WTC11 (cell line): ENCODE measurements at places on chromosomes 3 and 15. TPM values are rescaled to one million over a fixed set of nuclear protein-coding genes. Genes with fewer than 3 reads are reported as not detected.

- DNase-seq = peak; percentile 89
Observed at GRCh38 chr15:43800286-43801141, at the start of gene HYPK. TSS of gene HYPK (plus strand) at chr15:43800599. CDS start at chr15:43800623, 24 bp downstream.

- DNase-seq = no peak
Observed at GRCh38 chr15:29040370-29040751, 154.6 kb downstream of the APBA2 start.

- no peak for DNase-seq
Observed at GRCh38 chr15:80274554-80274953, 22.5 kb upstream of the CTXND1 start.

DNA sequence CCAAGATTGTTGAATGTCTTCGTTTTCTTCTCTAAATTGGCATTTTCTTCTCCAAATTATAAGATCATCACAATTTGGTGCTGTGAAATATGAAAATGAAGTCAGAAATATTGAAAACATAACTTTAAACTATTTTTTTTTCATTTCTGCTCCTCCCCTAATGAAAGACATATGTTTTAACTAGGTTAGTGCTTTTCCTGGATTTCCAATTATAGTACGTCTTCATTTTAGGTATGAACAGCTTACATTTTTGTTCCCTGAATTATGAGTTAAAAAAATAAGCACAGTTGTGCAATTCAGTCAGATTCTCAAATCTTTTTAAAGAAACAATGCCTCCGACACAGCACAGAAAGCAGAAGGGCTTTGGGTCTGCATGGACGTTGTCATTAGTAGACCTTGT, 83.5 kb upstream of the CFAP20DC start:
- no peak for DNase-seq

DNA sequence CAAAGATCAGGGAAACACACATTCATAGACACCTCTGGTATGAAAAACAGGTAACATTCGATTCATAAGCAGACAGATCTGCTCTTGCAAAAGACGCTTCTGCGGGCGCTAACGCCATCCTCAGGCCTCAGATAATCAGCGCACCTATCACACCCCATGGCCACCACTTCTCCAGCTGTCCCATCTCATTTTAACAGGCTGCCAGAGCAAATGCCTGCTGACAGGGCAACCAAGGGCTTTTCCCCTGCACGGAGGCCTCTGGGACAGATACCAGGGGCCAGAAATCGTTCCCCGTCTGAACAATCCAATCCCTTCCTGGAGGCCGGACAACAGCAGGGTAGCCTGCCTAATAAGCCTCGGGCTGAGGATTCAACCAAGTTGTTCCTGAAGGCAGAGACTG, 15.2 kb downstream of the ABCC5 start:
- no peak for DNase-seq

DNA sequence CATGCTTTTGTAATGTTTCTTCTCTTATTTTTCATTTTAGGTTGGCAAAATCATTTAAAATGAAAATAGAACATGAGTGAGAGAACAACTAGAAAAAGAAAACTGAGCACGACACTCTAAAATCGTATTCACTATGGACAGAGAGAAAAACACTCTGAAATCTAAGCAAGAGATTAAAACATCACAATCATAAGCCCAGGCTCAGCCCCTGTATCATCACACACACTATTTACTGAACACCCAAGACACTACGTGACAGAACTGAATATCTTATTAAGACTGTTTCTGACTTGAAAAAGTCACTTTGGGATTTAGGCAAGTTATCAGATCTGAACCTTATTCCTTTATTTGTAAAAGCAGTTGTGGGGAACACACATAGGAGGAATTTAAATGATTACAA, 82.6 kb upstream of the PLXND1 start:
- DNase-seq = no peak

- no peak for DNase-seq
Observed at GRCh38 chr3:98782824-98783500, 19.8 kb downstream of the ST3GAL6 start.

DNA sequence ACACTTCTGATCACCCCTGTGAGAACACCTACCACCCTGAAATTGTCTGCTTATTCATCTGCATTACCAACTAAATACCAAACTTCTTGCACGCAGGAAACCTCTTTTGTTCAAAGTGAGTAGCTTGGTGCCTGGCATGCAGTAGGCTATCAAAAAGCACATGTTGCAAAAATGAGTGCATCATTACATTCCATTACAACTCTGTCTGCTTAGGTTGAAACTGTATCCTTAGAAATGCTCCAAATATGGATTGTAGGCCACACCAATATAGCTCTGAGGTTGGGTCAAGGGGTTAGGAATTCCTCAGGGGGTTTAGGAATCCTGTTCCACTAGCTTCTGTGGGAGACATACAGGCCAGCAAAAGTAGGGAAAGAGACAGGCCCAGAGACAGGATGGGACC, 107.2 kb downstream of the THRB start:
- DNase-seq = no peak

- no peak for DNase-seq
Observed at GRCh38 chr3:150733936-150734794, 28.8 kb downstream of the SIAH2 start.

GRCh38 chr3:86563400-86563970, 427.5 kb downstream of the VGLL3 start:
- DNase-seq = no peak

DNA sequence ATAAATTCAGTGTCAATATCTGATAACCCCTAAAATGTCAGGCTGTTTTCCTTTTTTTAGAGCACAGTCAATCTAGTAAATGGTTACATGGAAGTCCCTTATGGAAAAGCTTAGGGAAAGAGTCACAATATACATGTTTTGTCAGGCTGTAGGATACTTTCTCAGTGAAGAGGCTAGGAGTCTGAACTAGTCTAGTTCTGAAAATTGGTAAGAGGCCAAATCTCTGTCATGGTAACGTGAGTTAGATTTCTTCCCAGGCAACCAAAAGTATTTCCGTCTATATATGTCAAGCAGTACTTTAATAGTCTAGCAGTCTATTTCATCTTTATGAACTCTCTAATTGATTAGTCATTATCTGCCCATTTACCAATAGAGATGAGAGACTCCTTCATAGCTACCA, 215.9 kb upstream of the LRRC3B start:
- no peak for DNase-seq

DNA sequence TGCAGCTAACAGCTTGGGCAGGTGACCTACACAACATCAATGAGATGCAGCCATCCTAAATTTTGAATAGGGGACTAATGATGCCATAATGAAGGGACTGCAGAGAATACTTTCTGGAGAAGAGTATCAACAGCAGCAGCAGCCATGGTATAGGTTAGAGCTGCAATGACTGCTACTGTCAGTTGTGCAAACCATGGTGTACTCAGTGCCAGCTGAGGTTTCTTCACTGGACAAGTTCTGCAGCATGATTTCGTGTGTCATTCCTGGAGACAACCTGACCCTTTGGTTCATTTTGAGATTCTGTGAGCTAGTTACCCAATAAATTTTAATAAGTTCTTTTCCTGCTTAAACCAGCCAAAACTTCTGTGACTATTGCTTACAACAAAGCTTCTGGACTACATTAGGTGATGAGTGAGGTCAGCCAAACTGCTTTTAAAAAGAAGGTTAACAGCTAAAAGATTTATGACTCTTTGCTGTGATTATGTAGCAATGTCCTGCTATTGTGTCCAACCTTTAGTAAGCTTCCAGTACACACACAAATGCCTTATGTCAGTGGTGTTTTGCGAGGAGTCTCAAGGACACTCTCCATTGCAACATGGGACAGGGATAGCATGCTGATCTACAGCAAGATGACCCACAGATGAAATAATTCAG, 4.8 kb upstream of the DAZL start:
- no peak for DNase-seq

DNA sequence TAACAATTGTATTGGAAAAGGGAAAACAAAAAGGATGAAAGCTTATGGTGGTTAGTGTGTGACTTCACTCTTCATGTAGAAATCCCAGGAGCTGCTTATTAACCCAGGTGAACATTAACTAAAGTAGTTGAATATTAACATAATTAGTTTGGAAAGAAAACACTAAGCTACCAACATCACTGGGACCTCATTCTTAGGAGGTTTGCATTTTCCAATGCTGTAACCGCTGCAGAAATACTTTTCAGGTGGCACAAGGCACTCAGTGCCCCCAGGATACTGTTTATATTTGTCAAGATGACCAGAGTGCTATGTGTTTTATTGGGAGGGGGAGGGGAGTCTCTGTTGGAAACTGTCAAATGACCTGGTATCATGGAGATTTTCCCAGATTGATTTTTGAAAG, 25.9 kb upstream of the VILL start:
- no peak for DNase-seq

- no peak for DNase-seq
Observed at GRCh38 chr3:10985181-10985580, 7.4 kb upstream of the SLC6A1 start.

- no peak for DNase-seq
Observed at GRCh38 chr15:47675735-47676134, 41.6 kb upstream of the SEMA6D start.

- DNase-seq = no peak
Observed at GRCh38 chr3:129252748-129253147, 3.3 kb downstream of the COPG1 start.

GRCh38 chr15:25183581-25184251, 228.9 kb downstream of the SNRPN start:
- DNase-seq = no peak

- DNase-seq = no peak
Observed at GRCh38 chr3:177345973-177346503, 148.8 kb upstream of the TBL1XR1 start.

GRCh38 chr15:78968539-78969271, 23.9 kb upstream of the CTSH start:
- DNase-seq = no peak

DNA sequence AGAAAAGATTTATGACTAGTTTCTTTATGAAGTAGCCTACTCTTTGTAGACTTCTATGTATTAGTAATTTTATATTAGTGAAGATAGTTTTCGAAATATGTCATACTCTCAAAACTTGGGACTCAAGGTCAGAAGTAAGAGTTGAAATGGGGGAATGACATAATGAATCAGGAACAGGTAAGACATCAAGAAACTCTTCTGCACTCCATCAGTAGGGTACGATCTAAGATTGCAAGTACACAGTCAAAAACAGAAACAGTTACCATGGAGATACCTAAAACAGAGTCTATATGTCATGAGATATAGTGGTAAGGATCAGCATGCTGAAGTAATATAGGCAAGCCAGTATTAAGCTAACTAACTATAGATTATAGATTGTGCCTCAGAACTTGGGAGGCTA, 187.0 kb upstream of the MLF1 start:
- DNase-seq = no peak

GRCh38 chr3:126305427-126305826, 51.8 kb downstream of the KLF15 start:
- DNase-seq = no peak

DNA sequence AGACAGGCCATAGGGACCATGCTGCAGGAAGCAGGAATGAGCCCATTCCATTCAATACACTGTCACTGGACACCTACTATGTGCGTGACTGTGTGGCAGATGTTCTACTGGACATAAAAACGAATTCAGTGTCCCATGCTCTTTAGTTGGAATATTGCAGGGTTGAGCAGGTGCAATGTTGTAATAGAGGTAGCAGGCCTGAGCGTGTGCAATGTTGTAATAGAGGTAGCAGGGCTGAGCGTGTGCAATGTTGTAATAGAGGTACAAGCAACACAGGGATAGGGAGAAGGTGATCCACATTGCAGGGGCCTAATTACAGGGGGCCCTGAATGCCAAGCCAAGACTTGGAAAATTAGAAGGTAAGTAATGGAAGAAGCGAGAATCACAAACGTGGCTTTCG, 261.4 kb upstream of the HES1 start:
- no peak for DNase-seq

- no peak for DNase-seq
Observed at GRCh38 chr15:94395640-94396039, 164.3 kb downstream of the MCTP2 start.

DNA sequence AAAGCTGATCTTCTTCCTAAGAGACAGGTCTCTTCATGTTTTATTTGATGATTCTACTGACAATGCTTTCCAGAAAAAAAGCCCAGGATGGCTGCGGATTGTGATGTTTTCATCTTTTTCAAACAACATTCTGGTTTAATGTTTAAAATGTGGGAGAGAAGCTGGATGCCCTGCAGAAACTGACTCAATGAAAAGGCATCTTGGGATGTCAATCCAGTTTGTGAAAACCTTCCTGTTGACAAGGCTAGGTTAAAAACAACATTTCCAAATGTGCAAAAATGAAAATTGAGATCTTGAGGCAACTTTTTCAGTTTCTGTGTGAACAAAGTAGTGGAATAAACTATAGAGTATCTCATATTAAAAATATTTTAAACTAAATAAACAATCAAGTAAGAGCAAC, 156.0 kb upstream of the MRPL3 start:
- no peak for DNase-seq

GRCh38 chr3:193761969-193762368, 169.0 kb downstream of the OPA1 start:
- DNase-seq = no peak

DNA sequence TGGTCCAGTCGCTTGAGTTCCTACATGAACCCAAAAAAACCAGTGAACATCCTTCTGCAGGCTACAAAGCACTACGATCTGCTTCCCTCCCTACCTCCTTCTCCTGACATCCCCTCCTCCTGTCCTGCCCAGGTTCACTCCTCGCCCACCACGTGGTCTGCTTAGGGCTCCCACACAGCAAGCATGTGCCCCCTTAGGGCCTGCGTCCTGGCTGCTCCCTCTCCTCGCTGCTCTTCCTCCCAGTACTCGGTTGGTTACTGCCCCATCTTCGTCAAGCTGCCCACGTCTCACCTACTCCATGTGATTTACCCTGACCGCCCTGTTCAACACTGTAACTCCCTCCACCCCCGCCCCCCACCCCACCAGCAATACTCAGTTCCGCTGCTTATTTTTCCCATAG, 20.8 kb upstream of the ATP13A3 start:
- DNase-seq = no peak

DNA sequence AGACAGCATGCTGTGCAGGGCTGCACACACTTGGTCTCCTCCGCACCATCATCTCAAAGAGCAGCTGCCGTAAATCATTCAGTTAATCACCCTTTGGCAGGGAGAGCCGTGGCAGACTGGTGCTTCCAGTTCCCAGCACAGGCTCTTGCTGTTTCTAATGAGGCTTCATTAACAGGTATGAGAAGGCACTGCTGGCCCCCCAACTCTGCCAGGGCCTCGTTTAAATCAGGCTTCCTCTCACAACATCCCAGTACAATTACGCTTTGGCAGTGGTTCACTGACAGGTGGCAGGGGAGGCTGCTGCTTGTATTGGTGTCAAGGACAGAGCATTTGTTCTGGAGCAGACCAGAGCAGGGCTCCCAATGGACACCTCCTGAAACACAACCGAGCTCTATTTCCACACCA, 77.1 kb downstream of the BFSP2 start:
- no peak for DNase-seq

Gene CLDN11
- 12.1 to 12.6 TPM (median 12.5 TPM) in 3 replicates for total RNA-seq

Gene MAP1A
- total RNA-seq = 1.1 to 2.2 TPM (median 1.1 TPM) in 3 replicates

Gene CAND2
- 13.7 to 15.4 TPM (median 14.3 TPM) in 3 replicates for total RNA-seq

Gene PLA2G4D
- 0.07 to 0.24 TPM (median 0.09 TPM) in 3 replicates for total RNA-seq

Gene LYZL4
- total RNA-seq = not detected in 3 replicates

Gene CEMIP
- 0.57 to 1.2 TPM (median 0.87 TPM) in 3 replicates for total RNA-seq

Gene LMAN1L
- not detected in 3 replicates for total RNA-seq
